Stimulated activated CD8-positive, alpha-beta memory T cell treated with anti-CD3 and anti-CD28 coated beads, Interleukin-4, amount 100 ng/mL, for 1 hour (primary cell): ENCODE measurements at places on chromosomes 2 and 18.

GRCh38 chr2:9273486-9274130 lies 67.0 kb downstream of the ASAP2 start:
- no peak for DNase-seq

DNA sequence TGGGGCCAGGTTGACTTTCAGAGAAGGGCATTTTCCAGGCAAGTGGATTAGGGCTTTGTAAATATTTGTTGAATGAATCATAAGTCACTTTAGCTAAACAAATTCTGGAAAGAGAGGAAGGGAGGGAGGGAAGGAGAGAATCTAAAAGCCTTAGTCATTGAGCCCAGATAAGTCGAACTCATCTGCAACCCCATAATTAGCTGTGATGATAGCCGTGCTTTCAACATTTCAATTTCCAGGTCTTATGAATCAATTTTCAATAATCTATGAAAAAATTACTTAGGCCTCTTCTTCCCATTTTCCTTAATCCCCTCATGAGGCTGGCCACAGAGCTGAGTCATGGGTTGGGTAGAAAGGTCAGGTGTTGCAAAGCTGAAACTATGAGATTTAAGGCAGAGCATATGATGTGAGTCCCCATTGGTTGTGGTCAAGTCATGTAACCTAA lies 111.9 kb upstream of the MAPRE2 start:
- no peak for DNase-seq

- no peak for DNase-seq
Measured at GRCh38 chr2:240567872-240568677, at the start of gene RNPEPL1. Gene RNPEPL1 (plus strand): TSS chr2:240568484. CDS start chr2:240568587, 103 bp downstream.

- no peak for DNase-seq
Measured at GRCh38 chr2:172251231-172251630, 148.5 kb upstream of the DLX2 start.

DNA sequence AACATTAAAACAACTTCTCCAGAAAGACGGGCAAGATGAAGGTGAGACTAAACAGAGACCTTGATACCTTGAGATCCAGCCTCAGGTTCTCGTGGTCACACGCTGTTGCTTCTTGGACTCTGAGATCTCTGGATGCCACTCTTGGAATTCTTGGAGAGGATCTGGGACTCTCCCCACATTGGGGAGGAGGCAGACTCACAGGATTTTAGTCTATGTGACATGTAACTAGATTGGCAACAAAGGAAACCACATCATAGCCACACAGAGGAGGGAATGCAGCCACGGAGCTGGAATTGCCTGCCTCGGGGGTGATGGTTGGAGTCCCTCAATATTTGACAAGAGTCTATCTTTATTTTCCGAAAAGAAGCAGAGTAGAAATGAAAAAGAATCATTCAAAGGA lies 78.8 kb upstream of the IGFBP5 start:
- no peak for DNase-seq

GRCh38 chr2:176813156-176813555 lies 399.4 kb upstream of the HNRNPA3 start:
- no peak for DNase-seq

DNA sequence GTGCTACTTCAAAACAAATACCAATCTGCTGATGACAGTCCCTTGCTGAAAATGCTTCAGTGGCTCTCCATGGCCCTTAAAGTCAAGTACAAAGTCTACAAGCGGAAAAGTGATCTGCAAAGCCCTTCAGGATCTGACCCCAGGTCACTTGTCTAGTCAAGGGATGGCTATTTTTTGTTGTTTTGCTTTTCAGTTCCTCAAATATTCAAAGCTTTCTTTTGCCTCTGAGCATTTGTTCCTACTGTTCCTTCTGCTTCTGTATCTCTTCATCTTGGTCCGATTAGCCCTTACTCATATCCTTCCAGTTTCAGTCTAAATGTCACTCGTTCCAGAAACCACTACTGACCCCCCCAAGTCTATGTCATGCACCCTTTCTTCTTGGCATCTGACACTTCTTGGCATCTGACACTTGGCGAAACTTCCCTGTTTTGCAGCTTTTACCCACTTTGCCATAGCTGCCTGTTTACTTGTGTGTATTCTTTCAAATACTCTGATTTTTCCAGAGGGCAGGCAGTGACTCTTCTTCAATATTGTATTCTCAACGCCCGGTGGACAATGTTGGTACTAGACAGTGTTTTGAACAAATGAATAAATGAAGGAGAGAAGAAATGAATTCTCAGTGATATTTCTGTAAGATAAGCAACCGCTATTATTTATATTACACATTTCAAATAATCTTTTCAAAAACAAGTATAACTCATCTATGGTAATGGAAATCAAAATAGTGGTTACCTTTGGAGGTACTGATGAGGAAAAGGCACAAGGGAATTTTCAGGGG lies 175.9 kb upstream of the FN1 start:
- DNase-seq, result no peak

DNA sequence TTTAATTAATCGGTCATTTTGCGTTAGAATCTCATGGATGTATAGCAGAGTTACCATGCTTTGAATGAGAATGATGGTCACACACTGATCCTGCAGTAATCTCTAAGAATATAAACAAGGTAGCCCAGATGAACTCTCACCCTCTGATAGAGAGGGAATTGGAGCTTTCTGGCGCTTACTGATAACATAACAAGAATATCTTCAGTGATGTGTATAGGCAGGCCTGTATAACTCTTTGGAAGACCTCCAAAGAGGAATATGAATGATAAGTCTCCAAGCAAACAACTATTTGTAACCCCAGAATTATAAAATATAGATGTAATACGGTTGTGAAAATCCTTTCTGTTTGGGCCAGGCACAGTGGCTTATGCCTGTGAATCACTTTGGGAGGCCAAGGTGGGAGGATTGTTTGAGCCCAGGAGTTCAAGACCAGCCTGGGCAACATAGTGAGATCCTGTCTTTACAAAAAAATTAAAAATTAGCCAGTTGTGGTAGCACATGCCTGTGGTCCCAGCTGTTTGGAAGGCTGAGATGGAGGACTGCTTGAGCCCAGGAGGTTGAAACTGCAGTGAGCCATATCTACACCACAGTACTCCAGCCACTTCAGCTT lies 52.5 kb upstream of the LTBP1 start:
- no peak for DNase-seq

GRCh38 chr18:79780547-79780946 lies 17.2 kb upstream of the KCNG2 start:
- no peak for DNase-seq
